ENCODE measurements at places on chromosomes 5 and 9.

DNA sequence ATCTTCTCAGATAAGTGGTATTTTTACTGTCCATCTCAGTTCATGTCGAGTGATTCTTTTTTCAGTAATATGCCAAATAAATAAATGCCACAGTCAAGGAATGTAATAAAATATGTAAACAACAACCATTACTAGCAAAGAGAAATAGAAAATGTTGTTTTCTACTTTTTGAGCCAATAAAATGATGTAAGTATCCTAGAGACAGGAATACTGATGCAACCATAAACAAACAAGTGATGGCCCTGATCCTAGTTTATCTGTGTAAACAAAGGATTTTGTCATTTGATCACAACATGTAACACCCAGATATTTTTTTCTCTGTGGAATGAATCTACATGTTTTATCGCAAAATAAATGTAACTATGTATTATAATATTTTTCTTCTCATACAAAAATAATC, 1852.8 kb downstream of the EFNA5 start:
- no peak for DNase-seq

DNA sequence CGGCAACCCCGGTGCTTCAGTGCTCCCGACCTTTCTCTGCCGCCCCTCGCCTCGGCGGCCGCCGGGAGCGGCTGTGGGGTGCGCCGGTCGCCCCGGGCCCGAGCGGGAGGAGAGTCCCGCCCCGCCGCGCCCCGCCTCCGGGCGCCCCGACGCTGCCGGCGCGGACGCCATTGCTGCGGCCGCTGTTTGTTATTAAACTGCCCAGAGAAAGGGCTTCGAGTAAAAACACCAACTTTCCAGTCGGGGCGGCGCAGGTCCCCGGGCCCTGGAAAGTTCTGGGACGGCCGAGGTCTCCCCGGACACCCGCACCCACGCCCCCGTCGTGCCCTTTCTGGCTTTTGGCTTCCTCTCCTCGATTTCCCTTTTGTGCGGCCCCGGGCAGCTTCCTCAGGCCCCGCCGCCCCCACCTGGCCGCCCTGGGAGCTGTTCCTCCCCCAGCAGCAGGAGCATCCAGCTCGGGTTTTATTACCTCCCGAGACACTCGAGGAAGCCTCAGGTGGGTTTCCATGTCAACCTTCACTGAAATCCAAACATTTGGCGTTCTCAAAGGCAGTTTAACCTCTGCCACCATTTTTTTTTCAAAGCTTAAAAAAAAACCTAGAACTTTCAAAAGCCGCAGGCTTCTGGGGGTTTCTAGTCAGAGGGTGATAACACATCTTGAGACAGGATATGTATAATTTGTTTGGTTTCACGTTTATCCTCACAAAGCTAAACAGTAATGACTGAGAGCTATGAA, 334.4 kb downstream of the CWC27 start:
- DNase-seq, result no peak

DNA sequence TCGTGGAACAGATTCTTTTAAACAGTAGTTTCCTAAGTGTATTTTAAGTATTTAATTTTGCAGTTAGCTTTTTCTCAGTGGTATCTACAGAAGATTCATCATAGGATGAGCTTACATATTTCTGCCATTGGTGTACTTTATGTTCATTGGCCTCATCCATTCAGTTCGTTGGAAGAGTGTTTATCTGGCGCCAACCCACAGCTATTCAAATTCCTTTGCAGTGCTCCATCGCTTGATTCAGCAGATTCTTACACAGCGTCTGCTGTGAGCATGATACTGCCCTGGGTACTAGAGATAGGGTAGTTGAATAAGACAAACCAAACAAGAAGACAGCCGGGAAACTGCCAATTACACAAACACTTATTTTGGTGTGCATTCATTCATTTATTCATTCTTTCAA, 55.1 kb downstream of the NUP214 start:
- no peak for DNase-seq

- no peak for DNase-seq
These were observed 240.5 kb downstream of the GADD45G start for GRCh38 chr9:89845321-89845720.

DNA sequence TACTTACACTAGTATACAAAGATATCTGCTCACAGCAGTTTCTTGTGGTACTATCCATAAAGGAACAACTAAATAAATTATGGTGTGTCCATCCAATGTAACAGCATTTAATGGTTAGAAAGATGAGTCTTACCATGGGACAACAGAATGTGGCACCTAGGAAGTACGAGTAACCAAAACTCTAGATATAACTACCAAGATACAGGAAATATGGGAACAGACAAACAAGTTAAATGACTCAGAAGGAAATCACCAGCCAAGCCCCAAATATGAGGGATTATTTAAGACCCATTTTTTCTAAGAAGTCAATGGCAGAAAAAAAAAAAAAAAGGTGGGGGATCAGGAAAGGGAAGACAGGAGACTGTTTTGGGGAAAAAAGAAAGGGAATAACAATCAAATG, 294.8 kb downstream of the PRELID2 start:
- no peak for DNase-seq

GRCh38 chr5:17802256-17802655, 168.0 kb downstream of the TAF11L14 start:
- DNase-seq, result no peak

GRCh38 chr9:108910402-108910801, 23.5 kb downstream of the ELP1 start:
- no peak for DNase-seq

DNA sequence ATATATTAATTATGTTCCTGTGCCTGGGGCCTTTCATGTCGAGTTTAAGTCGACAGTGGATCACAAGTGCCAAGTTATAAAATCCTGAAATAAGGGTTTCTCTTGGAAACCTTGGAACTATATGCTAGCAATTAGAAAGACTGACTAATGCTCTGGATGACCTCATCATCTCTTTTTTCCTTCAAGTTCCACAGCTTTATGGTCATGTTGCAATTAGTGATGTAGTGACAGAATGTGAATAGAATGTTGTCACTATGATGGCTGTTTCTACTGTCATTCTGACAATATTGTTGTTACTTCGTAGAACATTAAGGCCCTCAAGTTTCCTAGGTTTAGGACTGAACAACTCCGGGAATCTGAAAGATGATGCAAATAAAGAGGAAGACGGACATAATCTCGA, 368.0 kb upstream of the SEMA6A start:
- no peak for DNase-seq

DNA sequence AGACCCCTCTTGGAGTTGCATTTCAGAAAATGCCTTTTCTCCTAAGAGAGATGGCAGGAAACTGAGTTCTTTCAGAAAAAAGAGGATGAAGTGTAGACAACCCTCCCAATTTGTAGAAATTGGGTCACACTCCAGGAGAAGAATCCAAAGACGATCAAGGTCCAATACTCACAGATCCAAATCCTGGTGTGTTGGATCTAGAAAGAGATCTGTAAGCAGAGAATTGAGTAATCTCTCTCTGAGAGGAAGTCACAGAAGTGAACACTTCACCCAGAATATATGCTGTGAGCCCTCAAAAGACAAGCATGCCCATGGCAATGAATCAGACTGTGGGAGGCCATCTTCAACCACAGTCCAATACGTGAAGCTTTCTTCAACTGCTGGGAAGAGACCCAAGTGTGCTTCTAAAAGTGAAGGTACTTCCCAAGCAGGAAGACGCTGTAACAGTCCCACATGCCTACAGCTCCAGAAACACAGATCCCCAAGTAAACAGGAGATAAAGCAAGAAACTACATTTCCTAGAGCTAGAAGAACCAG, 182.7 kb downstream of the SMC2 start:
- DNase-seq, result no peak

- no peak for DNase-seq
These were observed 12.9 kb downstream of the RAD23B start for GRCh38 chr9:107295995-107296394.

DNA sequence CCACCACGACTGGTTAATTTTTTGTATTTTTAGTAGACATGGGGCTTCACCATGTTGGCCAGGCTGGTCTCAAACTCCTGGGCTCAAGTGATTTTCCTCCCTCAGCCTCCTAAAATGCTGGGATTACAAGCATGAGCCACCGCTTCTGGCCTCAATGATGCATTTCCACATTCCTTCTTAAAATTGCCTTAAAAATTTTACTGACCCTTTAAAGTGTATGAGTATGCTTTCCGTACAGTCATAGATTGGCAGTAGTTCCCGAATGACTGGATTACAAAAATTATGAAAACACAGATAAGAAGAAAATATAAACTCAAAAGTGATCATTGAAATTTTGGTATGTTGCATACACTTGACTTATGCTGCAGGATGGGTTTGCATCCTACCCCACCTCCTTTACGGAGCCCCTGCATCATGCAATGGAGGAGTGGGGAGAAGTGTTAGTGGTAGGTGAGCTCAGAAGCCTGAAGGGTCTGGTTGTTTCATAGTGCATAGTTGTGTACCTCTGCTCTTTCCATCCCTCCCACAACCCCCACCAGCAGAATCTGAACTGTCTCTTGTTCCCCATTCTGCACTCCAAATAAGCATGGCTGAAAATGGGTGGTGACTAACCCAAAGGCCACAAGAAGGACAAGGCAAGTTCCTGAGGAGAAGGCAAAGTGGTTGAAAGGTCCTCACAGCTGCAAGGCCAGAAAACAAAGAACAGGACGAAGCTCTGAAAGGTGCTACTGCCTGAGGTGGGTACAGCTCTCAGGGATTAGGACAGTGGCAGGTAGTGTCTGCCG, 26.8 kb downstream of the ANKRD55 start:
- no peak for DNase-seq

- DNase-seq, result no peak
These were observed 107.0 kb downstream of the ZNF354C start for GRCh38 chr5:179166886-179167841.

GRCh38 chr5:9108162-9108561, 437.7 kb downstream of the SEMA5A start:
- DNase-seq, result no peak

- DNase-seq, result peak; percentile 41
These were observed 7.2 kb upstream of the RNF38 start for GRCh38 chr9:36407122-36407723.

- no peak for DNase-seq
These were observed 145.2 kb downstream of the RORB start for GRCh38 chr9:74642376-74642775.

DNA sequence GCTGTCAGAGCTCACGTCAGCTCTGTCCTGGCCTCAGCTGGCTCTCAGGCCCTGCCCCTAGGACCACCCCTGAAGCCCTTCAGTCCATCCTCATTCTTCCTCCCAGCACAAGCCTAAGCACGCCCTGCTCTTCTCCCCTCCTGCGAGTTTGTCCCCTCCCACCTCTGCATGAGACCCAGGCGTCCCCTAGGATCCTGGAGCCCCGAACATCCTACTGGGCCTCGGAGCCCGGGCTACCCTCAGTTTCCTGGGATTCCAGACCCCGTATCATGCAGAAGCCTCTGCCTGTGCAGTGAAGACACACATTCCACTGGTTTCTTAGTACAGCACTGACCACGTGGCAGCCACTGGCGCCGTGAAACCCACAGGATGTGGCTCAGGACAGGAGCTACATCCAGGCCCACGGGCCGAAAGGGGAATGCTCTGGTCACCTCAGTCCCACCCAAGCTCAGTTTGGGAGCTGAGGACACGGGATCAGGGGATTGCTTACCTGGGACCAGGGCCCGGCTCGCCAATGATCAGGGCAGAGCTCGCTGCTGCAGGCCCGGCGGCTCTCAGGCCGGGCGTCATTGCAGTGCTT, 64.2 kb downstream of the ZNF354C start:
- no peak for DNase-seq

DNA sequence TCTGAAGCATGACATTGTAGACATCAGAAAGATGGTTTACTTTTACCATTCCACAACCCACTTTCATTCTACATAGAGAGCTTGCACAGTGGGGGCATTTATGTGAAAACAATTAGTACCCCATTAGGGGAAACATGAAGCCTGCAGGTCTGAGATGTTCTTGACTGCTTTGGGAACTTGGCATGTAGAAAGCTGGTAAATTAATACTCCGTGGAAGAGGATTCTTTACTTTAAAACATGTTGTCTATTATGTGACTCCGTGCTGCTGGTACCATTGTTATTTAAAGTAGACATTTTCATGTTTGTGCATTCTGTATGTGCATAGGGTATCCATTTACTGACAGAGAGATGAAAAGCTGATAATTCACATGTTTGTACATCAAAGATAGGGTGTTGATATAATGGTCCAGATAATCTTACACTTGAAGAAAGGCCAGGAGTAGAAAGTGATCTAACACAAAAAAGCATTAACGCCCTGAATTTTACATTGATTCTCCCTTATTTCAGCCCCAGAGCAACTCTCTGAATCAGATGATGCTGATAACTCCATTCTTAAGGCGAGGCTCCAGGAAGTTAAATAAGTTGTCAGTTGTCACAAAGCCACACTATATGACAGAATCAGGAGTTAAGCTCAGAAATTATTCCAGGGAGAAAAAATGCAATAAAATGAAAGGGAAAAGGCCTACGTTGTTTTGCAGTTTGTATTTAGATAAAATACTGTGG, 50.1 kb upstream of the CD180 start:
- no peak for DNase-seq

DNA sequence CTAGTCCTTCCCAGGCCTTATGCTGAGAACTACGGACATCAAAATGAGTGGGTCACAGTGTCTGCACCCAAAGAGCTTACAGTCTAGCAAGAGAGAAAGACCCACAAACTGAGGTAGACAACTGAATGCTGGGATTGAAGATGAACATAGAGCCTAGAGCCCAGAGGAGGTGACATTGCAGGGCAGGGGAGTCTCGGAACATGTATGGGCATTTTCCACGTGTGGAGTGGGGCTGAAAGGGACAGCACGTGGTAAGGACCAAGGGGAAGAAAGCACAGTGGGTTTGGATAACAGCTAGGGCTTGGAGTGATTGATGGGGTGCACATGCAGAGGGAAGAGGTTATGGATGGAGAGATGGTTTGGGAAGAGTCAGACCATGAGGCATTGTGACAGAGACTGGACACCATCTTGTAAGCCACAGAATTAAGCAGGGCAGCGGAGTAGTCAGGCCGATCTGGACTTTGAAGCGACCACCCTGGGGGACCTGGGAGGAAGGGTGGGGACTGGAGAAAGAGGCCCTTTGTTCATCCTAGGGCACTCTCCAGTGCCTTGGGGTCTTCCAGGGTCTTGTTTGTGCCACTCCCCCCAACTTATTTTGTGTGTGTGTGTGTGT, 47.5 kb upstream of the SH3PXD2B start:
- no peak for DNase-seq

- DNase-seq, result no peak
These were observed 179.4 kb upstream of the SPEF2 start for GRCh38 chr5:35438288-35438687.

GRCh38 chr9:19193029-19193324, 37.5 kb upstream of the DENND4C start:
- DNase-seq, result no peak

GRCh38 chr9:113137196-113138168, 13.3 kb upstream of the SLC31A2 start:
- DNase-seq, result no peak

GRCh38 chr5:113606298-113607134, 93.0 kb downstream of the YTHDC2 start:
- DNase-seq, result no peak

DNA sequence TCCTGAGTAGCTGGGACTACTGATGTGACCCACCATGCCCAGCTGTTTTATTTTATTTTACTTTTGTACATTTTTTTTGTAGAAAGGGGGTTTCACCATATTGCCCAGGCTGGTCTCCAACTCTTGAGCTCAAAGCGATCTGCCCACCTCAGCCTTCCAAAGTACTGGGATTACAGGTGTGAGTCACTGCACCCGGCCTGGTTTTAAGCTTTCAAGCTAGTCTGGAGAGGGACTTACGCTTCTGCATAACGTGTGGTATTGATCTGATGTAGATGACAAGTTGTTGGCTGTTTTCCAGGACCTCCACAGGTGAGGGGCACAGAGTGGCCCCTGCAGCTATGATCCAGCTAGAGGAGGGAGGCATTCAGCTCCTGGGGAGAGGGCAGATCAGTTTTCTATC, 6.8 kb upstream of the CCL21 start:
- no peak for DNase-seq

GRCh38 chr9:84554069-84554664, 115.4 kb upstream of the NTRK2 start:
- no peak for DNase-seq

Measured in glomerular endothelial cell (primary cell).